ENCODE measurements at places on chromosomes 3 and 15.

GRCh38 chr15:101009176-101009575, 90.0 kb downstream of the LRRK1 start:
- no peak for DNase-seq

- DNase-seq = no peak
Measured at GRCh38 chr3:65963787-65964677, 74.7 kb downstream of the MAGI1 start.

DNA sequence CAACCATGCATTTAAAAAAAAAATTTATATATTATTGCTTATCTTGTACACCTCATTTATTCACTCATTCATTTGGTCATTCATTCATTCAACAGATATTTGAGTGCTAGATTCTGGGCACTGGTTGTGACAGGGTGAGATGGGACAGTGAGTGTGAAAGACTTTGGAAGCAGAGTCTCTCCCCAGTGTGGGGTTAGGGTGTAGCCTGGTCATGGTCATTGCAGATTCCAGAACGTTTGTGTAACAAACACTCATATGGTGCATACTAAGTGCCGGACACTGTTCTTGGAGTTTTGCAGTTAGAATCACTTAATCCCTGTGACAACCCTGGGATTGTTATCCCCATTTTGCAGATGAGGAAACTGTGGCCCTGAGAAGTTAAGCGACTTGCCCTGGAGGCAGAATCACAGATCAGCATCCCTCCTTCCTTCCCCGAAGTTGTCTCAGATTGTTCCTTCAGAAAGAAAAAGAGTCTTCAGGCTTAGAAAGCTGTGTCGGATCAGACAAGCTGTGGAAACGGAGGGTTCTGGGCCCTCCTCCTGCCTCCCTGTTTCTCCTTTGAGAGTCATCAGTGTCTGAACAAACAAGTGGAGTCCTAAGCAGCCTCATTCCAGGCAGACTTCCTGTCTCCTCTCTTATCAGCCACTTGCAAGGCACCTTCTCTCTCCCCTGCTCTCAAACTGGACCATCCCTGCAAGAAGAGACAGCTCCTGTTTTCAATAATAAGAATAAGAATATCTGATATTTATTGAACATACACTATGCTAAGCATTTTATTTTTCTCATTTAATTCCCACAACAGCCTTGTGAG, 6.3 kb downstream of the LOXL1 start:
- DNase-seq = no peak

- DNase-seq = no peak
Measured at GRCh38 chr3:9690451-9691450, 12.9 kb upstream of the CPNE9 start.

DNA sequence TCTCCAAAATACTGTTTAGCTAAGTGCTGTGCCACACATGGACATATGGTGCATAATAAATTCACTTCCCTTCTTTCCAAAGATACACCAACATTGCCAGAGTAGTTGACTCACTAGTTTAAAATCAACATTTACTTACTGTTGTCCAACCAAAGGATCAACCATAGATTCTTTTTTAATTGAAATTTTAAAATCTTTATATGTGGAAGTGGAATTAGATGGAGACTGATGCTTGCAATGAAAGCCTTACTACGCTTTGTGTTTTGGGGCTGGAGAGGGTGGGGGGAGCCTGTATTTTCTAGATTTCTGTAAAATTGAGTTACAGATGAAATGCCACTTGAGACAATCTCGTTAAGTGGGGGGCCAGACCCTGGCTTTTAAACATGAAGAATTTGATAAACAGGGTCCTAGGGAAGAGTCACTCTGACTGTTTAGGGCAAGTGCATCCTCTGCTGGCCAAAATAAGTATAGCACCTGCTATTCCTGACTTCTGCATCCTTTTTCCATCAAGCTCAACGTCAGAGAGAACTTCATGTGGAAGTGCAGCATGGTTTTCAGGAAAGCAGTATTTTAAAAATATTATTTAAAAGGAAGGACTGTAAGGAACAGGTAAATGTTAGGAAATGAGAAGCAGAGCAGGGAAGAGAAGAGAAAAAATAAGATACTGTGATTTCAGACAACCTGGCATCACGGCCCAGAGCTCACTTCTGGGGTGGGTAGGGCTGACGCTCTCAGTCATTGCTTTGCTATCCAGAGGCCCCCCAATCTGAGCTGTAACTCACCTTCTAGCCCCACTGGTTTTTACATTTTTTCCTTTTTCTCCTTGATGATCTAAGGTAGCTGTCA, 76.7 kb downstream of the BOC start:
- DNase-seq = peak; percentile 80

- DNase-seq = peak; percentile 77
Measured at GRCh38 chr3:51975852-51976549, 1.1 kb downstream of the ABHD14A start.

GRCh38 chr3:100864471-100865250, 128.6 kb downstream of the ABI3BP start:
- no peak for DNase-seq

DNA sequence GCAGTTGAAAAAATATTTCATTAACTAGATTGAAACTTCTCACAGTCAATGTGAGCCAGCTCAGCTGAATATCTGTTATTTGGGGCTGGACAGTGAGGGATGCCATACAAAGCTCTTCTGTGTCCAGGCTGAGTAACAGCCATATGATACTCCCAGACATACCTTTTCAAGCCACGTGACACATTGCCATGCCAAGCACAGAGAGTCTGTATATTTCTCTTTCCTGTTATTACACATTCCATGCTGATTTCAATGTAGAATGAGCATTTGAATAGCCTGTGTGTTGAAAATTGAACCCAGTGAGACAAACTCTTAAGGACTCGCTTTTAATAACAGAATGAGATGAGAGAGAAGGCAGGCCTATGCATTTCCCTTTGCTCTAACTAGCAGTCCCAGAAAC, 334.7 kb upstream of the RASGRP1 start:
- no peak for DNase-seq

DNA sequence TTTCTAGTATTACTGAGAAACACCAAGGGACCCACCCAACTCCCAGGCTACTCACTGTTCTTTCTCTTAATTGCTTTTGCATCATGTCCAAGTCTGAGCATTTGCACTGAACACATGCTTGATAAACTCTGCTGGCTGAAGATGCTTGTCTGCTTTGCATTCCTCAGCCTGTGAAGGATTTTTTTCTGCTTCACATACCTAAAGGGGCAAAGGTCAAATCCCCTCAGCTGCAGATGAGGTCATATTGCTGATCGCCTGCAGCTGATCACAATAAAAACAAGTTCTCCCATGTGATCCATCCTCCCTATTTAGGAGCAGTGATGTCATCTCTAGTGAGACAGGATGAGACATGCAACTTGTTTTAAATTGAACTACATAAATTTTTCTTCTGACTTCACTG, 84.6 kb upstream of the DCBLD2 start:
- DNase-seq = peak; percentile 9

GRCh38 chr3:12969486-12969885, 103.7 kb downstream of the IQSEC1 start:
- no peak for DNase-seq

GRCh38 chr3:26920646-26921478, 298.3 kb downstream of the LRRC3B start:
- DNase-seq = no peak
